ENCODE measurements at places on chromosomes 1 and 21.
A peak's percentile ranks its signal among the peaks of the same experiment; 100 is the strongest.

DNA sequence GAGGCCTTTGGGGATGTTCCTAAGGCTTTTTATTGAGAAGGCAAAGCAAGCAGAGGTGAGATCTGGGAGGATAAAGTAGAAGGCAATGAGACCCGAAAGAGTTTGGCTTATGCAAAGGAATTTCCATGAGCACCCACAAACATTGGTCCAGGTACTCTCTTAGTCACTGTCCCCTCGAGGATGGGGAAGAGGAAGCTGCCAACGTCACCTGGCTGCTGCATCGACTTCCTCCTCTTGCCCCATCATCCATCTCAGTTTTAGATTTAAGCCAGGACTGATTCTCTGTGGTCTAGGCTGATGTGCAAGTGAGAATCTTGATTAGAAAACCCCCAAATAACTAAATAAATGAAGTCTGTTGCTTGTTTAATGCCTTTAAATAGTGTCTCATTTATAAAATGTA, 28.7 kb downstream of the RUNX1 start:
- DNase-seq, result no peak

DNA sequence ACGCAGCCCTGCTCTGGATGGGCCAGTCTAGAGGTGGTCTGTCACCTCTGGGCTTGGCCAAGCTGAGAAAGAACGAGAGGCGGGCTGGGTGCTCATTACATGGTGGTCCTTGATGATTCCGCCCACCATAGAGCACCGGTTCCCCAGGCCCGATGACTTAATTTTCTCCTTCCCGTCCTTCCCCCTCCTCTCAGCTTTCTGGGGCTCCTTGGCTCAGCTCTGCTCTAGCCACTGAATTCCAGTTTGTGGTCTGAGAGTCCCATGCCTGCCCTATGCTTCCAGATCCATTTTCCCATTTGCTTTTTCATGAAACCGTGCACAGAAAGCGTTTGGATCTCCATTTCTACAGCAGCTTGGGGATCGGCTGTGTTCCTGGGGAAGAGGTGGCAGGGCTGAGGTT, 318.5 kb upstream of the C1orf174 start:
- DNase-seq, result no peak

GRCh38 chr1:11131816-11132215, 32.1 kb upstream of the EXOSC10 start:
- DNase-seq, result no peak

DNA sequence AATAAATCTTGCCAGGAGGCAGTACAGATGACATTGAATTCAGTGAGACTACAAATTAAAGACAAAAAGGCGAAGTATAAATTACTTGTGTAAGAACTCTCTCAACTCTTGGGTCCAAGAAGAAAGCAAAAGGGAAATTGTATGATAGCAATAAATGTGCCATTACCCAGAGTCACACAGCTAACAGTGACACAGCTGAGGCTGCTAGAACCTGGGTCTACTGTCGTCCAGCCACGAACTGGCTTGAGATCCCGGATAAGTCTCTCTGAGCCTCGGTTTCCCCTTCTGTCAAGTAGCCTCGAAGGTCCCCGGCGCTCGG, 362 bp upstream of the ROR1 start:
- no peak for DNase-seq

DNA sequence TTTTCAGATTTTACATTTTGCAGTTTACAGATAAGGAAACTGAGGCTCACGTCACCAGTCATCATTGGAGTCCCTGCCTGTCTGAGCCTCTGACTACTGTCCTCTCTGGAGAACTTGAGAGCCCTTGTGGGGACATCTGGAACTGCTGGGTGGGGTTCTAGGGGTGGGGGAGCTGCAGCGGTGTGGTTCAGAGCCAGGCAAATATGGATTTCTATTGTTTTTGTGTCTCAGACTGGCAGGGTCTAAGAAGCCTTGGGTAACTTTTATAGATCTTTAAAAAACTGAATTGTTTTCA, 46.9 kb downstream of the IER5 start:
- DNase-seq, result no peak

- DNase-seq, result no peak
These were observed 7.9 kb downstream of the SLAMF1 start for GRCh38 chr1:160638926-160639325.

GRCh38 chr1:19831441-19831840, 16.4 kb upstream of the RNF186 start:
- no peak for DNase-seq

- no peak for DNase-seq
These were observed 1.2 kb downstream of the HMGCS2 start for GRCh38 chr1:119767486-119767885.

GRCh38 chr1:24704411-24705259, 40.6 kb upstream of the CLIC4 start:
- peak; percentile 57 for DNase-seq

Measured in dorsolateral prefrontal cortex (tissue), 122 donors.